ENCODE measurements at places on chromosomes 2 and 18.

DNA sequence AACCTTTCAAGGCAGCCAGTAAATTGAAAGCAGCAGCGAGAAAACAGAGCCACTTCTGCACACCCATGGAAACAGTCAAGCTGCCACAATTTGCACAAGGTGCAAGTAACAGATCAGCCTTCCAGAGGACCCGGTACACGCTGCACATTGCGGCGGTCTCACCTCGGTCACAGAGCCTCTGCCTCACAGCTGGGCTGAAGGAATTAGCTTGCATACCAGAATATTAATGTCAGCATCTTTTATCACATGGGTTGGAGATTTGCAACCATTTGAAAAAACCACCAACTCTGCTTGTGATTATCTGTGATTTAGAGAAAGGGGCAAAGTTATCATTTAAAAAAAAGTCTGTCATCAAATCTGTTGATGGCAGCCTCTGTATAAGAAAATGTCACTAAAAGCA is 330.5 kb upstream of the TCF4 start:
- no peak for DNase-seq

DNA sequence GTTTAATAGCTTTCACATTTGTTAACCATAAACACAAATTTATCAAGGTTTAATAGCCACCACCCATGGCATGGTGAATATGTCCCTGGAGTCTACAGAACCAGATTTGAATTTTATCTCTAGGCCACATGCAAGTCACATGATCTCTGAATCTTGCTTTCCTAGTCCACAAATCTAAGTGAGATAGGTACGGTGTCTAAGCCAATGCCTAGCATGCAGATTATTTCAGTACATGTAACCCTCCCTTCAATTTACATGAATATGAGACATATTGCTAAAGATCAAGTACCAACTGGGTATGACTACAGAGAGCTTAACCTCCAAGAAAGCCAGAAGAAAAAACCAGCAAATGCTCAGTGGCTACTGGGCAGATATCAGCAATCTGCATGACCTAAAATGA is 10.0 kb downstream of the ZNF24 start:
- DNase-seq, result no peak

- DNase-seq, result no peak
Measured at GRCh38 chr2:148660999-148661398, 16.4 kb downstream of the EPC2 start.

GRCh38 chr2:3429066-3429610 is 49.6 kb downstream of the TRAPPC12 start:
- no peak for DNase-seq

- DNase-seq, result no peak
Measured at GRCh38 chr2:201931951-201932350, 101.7 kb upstream of the FZD7 start.

- DNase-seq, result no peak
Measured at GRCh38 chr2:134181219-134181618, 72.7 kb upstream of the MGAT5 start.
